AG04449 (cell line): ENCODE measurements at places on chromosomes 5 and 9.

GRCh38 chr5:162289489-162289888, 221.9 kb downstream of the GABRG2 start:
- DNase-seq: no peak

DNA sequence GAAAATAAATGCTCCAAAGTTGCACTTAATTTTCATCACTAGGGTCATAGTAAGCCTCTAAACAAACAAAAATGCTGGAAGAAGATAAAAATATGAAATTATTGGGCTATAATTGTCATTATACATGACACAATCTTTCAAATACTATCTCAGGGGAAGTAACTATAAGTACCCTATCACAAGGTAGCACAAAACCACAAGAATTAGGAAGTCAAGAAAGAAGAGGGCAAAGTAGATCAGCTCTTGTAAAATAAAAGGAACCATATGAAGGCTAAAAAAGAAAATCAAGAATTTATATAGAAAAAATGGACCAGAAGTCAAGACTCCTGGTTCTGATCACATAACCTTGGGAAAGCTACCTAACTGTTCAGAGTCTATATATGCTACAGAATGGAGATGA, 48.1 kb downstream of the DIAPH1 start:
- no peak for DNase-seq

DNA sequence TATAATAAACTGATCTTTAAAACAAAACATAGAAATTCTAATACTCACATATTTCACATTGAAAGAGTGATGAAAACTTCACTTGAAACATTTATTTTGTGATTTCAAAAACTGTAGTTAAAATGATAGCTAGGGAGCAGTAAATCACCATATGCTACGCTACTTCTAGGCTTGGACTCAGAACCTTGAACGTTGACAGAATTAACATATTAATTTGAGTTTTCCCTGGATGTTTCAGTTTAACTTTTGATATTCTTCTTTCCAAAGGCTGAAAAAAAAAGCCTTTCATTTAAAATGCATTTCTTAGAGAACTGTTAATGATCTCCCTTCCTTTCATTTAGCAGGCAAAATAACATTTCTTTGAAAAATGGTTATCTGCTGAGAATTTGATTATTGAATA, 307.8 kb upstream of the SGCD start:
- no peak for DNase-seq

GRCh38 chr5:109304309-109304708, 105.5 kb downstream of the PJA2 start:
- no peak for DNase-seq

GRCh38 chr5:72474516-72474915, 32.7 kb downstream of the ZNF366 start:
- no peak for DNase-seq

- DNase-seq: no peak
These were observed 1448.4 kb upstream of the C9orf72 start for GRCh38 chr9:29021632-29022031.

GRCh38 chr5:149503006-149503405, 48.2 kb downstream of the CSNK1A1 start:
- DNase-seq: no peak
